ENCODE measurements at places on chromosomes 16 and 17. TPM values are rescaled to one million over a fixed set of nuclear protein-coding genes. Genes with fewer than 3 reads are reported as not detected.

Gene KRT13
- total RNA-seq, result not detected

GRCh38 chr17:7136266-7136877 is 21.8 kb upstream of the ASGR2 start:
- peak; percentile 75 for DNase-seq

GRCh38 chr17:63124536-63124935 is 158.5 kb downstream of the TANC2 start:
- DNase-seq, result no peak

GRCh38 chr17:19281161-19281560 is 44.0 kb downstream of the EPN2 start:
- DNase-seq, result no peak

GRCh38 chr17:28147017-28147416 is 104.5 kb downstream of the NLK start:
- no peak for DNase-seq

GRCh38 chr16:58487566-58488351 is 12.2 kb upstream of the NDRG4 start:
- DNase-seq, result peak; percentile 57

Gene TPSG1
- total RNA-seq, result not detected

DNA sequence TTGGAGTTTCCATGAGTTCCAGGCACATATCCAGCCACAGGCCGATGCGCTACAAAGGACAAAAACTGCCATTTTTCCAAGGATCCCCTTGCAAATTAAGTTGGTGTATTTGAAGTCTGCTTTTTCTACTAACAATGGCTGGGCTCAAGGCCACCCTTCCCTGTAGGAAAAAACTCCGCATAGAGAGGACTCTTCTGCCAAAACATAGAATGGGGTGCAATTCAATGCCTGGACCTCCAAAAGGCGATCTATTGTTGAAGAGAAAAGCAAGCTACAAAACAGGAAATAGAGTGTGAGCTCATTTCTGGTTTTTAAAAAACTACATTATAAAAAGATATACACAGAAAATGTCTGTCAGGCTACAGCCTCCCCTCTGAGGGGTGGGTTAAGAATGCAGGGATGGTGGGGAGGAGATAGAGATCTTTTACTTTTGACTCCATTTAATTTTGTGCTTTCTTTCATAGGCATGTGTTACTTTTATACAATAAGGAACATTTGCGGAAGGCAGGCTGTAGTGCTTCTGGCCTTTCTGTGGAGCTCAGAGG is 22.9 kb upstream of the PRSS54 start:
- DNase-seq, result no peak

Gene CCDC92B
- 0.28 TPM for total RNA-seq

DNA sequence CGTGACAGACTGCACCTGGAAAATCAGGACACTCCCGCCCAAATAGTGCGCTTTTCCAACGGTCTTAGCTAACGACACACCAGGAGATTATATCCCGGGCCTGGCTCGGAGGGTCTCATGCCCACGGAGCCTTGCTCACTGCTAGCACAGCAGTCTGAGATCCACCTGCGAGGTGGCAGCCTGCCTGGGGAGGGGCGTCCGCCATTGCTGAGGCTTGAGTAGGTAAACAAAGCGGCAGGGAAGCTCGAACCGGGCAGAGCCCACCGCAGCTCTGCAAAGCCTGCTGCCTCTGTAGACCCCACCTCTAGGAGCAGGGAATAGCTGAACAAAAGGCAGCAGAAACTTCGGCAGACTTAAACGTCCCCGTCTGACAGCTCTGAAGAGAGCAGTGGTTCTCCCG is 5.1 kb downstream of the GALNS start:
- no peak for DNase-seq

Data from CD4-positive, alpha-beta T cell (primary cell).